ENCODE measurements at places on chromosomes 2 and 18. TPM values are rescaled to one million over a fixed set of nuclear protein-coding genes. Genes with fewer than 3 reads are reported as not detected.
A peak's percentile ranks its signal among the peaks of the same experiment; 100 is the strongest.

- no peak for DNase-seq
- H3K36me3 ChIP-seq = no peaks in the 10 kb centered on the region
- H3K4me3 ChIP-seq = no peak overlapping the region
- H3K4me1 ChIP-seq = no peaks in the 10 kb centered on the region
Observed at GRCh38 chr18:50338122-50338521, 36.7 kb upstream of the SKA1 start.

GRCh38 chr2:48180557-48180956, 274.3 kb upstream of the FBXO11 start:
- H3K4me3 ChIP-seq = no peak overlapping the region
- H3K27ac ChIP-seq = no peak overlapping the region
- DNase-seq = no peak
- H3K36me3 ChIP-seq = no peaks in the 10 kb centered on the region
- H3K4me1 ChIP-seq = no peaks in the 10 kb centered on the region

DNA sequence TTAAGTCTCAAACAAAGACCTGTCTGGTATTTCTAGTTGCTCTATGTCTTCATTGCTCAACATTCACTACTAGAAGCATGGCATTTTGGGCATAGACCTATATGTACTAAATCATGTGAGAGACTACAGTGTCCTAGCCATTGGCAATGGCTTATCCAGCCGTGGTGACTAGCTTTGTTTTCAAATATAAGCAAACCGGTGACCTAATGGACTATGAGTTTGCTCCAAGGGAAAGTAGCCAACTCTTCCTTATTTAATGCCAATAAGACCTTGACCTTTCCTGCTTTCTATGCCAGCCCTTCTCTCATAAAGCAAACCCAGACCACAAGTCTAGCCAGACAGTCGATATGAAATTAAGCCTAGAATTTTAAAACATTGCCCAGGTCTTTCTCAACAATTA, 113.7 kb upstream of the CREB1 start:
- H3K27me3 ChIP-seq = no peaks in the 10 kb centered on the region
- no peak for DNase-seq
- H3K27ac ChIP-seq = no peak overlapping the region
- no peaks in the 10 kb centered on the region for H3K4me1 ChIP-seq

GRCh38 chr2:45988879-45989278, 308.3 kb upstream of the EPAS1 start:
- H3K4me1 ChIP-seq = no peaks in the 10 kb centered on the region
- no peak overlapping the region for H3K27ac ChIP-seq
- no peaks in the 10 kb centered on the region for H3K36me3 ChIP-seq
- no peaks in the 10 kb centered on the region for H3K27me3 ChIP-seq
- no peak overlapping the region for H3K4me3 ChIP-seq
- no peak for DNase-seq

GRCh38 chr2:55223958-55224760, 7.9 kb downstream of the CLHC1 start:
- H3K27me3 ChIP-seq = no peaks in the 10 kb centered on the region
- no peak overlapping the region for H3K4me3 ChIP-seq
- no peaks in the 10 kb centered on the region for H3K36me3 ChIP-seq
- H3K4me1 ChIP-seq = peaks cover 40% of the 10 kb centered on the region
- H3K27ac ChIP-seq = peak overlapping the region; percentile 84

GRCh38 chr2:196293751-196294515, 122.6 kb upstream of the STK17B start:
- no peaks in the 10 kb centered on the region for H3K27me3 ChIP-seq
- no peaks in the 10 kb centered on the region for H3K36me3 ChIP-seq
- H3K27ac ChIP-seq = no peak overlapping the region
- peaks cover 33% of the 10 kb centered on the region for H3K4me1 ChIP-seq
- no peak overlapping the region for H3K4me3 ChIP-seq
- no peak for DNase-seq

- no peaks in the 10 kb centered on the region for H3K36me3 ChIP-seq
- H3K27me3 ChIP-seq = no peaks in the 10 kb centered on the region
- no peak overlapping the region for H3K4me3 ChIP-seq
- DNase-seq = no peak
- no peaks in the 10 kb centered on the region for H3K4me1 ChIP-seq
Observed at GRCh38 chr18:3163968-3164367, 55.8 kb downstream of the MYOM1 start.

- H3K4me1 ChIP-seq = no peaks in the 10 kb centered on the region
- no peaks in the 10 kb centered on the region for H3K27me3 ChIP-seq
- H3K27ac ChIP-seq = no peak overlapping the region
- H3K36me3 ChIP-seq = no peaks in the 10 kb centered on the region
Observed at GRCh38 chr2:220915092-220915623, 656.9 kb downstream of the EPHA4 start.

GRCh38 chr2:238938003-238938400, 90.1 kb downstream of the TWIST2 start:
- H3K36me3 ChIP-seq = no peaks in the 10 kb centered on the region
- H3K4me1 ChIP-seq = no peaks in the 10 kb centered on the region
- H3K27me3 ChIP-seq = no peaks in the 10 kb centered on the region
- no peak overlapping the region for H3K4me3 ChIP-seq

GRCh38 chr18:54647176-54647575, 56.1 kb downstream of the DYNAP start:
- H3K27me3 ChIP-seq = no peaks in the 10 kb centered on the region
- no peaks in the 10 kb centered on the region for H3K4me1 ChIP-seq
- H3K27ac ChIP-seq = no peak overlapping the region
- DNase-seq = no peak

Gene NLRC4
- 0.20 TPM for total RNA-seq

Gene RPE
- total RNA-seq = 37.3 TPM

Gene NPPC
- total RNA-seq = not detected

Gene CD28
- total RNA-seq = 222 TPM

Measured in CD4-positive, alpha-beta memory T cell (primary cell).